ENCODE measurements at places on chromosomes 4 and X.

DNA sequence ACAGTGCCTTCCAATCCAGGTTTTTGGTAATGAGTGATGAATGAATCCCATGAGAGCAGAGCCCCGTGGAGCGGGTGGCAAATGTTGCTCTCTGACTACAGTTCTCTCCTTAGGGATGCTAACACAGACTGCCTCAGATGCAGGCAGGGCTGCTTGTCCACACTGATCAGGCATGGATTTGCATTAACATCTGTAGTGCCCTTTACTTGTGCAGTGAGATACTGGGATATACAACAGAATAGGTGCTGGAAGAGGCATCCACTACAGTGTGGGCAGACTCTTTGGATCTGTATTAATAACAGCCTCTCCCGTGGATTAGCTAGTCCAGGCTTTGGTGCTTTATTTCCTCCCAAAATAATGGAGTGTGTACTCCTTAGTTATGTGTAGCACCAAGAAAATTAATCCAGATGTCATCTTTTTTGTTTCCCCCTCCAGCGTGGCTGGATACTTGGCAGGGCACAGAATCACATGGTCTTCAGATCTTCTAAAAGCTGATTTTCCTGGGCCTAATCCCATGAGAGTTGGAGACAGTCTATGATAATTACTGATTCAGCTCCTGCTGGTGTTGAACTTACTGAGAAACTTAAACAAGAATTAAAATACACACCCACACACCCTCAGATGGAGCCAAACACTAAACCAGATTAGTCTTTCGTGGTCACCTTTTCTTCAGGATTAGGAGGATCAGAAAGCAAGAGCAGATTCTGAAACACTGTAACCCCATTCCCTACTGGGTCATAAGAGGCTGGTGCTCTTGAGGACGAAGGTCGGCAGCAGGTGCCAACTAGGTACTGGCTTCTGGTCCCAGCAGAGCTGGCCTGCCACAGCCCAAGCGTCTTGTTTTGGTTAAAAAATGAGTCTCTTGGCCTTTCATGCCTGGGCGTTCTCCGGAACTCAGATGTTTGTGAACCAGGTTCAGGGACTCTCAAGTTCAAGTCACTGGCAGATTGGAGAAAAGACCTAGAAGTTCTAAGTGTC lies 23.1 kb upstream of the NAP1L5 start:
- DNase-seq = no peak

DNA sequence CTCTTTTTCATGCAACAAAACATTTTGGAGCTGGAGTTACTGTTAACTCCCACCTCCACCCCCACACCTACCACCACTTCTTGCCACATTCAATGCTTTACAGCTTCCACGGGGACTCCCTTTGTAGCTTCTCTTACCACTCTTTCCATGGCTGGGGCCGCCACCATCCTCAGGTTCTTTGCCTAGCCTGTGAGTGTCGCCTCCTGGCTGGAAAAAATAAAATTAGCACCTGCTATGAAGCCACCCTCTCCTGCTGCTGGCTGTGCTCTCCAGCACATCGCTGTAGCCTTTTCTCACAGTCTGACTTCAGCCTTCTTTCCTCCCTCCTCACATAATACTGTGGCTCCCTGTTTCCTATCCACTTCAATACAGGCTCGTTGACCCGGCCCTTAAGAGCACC lies 114.4 kb downstream of the FRAS1 start:
- no peak for DNase-seq

DNA sequence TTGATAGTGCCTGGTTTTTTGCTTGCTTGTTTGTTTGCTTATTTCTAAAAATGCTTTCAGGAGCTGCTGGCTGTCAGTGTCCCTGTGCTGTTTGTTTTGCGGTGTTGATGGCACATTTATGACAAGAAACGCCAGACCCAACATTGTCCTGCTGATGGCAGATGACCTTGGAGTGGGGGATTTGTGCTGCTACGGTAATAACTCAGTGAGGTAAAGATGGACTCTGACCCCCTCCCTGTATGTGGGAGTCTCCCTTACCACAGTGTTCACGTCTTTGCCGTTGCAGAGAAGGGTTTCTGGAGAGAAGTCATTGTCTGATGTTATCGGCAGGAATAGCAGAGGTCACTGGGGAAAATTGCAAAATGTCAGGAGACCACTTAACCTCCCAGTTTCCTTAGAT lies at the start of gene ARSH:
TSS of gene ARSH (plus strand) at position 52 of the 400 bp plus-strand sequence. CDS start at position 119, 67 bp downstream.
- no peak for DNase-seq

GRCh38 chr4:152738827-152739226 lies 40.7 kb downstream of the TIGD4 start:
- no peak for DNase-seq

DNA sequence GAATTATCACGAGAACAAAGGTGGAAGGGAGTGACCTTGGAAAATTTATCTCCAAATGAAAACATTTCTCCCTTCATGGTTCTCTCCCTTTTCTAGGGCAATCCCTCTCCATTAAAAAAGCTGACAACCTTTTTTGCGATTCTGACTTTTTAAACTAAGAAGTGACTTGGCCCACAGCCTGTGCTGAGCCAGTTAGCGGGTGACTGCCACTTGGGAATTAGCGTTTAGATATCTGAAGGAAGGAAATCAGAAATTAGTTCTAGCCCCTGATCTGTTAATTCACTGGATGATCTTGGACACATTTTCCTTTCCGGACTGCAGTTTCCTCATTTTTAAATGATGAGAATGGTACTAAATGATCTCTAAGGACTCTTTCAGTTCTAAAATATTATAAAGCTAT lies 245.0 kb downstream of the FBXO8 start:
- DNase-seq = no peak

DNA sequence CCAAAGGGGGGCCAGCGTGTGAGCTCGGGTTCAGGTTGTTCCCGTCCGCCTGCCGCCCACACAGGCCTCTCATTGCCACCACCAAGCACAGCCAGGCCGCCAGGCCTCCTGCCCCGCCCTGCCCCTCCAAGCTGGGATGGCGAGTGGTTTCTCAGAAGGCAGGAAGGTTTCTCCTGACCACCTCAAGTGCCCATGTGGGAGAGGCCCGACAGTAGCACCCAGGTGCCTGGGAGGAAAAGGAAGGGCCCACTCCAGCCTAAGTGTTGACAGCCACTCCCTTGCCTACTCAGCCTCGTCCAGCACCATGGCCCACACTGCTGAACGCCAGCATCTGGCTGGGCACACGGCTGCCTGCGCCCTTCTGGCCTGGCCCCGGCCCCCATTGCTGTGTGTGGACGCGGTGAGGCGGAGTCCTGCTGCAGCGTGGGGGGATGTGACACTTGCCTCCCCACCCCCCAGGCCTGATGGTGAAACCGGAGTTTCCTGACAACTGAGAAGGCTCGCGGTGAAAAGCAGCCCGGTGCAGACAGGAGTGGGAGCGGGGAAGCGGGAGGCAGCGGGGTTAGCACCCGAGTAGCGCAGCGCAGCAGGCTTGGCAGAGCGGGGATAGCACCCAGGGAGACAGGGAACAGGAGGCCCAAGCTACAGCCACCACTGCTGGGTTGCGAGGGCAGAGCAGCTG lies 19.2 kb downstream of the FLNA start:
- DNase-seq = no peak

GRCh38 chr4:175034986-175035705 lies 117.0 kb downstream of the ADAM29 start:
- DNase-seq = no peak

GRCh38 chrX:98956014-98956413 lies 1454.1 kb downstream of the PCDH19 start:
- DNase-seq = no peak

- DNase-seq = no peak
Measured at GRCh38 chr4:93384887-93385286, 443.7 kb upstream of the ATOH1 start.

DNA sequence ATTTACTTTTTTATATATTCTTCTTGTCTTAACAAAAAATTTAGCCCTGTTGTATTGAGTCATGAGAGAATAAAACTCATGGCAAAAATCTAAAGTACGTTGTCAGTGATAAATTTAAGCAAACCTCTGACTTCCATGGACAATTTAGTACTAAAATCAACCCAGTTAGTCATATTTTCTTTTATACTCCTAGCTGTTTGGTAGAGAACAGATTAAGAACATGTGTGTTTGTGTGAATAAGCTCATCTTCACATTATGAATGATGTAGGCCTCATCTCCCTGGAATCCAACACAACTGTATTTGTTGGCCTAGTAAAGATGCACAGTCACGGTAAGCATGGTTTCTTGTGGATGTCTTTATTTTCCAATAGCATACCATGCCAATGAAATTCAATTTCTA lies 40.8 kb upstream of the FAM47B start:
- no peak for DNase-seq

GRCh38 chrX:25004485-25005032 lies 11.2 kb downstream of the ARX start:
- no peak for DNase-seq

GRCh38 chrX:12978205-12979025 lies 3.5 kb downstream of the TMSB4X start:
- peak; percentile 83 for DNase-seq

DNA sequence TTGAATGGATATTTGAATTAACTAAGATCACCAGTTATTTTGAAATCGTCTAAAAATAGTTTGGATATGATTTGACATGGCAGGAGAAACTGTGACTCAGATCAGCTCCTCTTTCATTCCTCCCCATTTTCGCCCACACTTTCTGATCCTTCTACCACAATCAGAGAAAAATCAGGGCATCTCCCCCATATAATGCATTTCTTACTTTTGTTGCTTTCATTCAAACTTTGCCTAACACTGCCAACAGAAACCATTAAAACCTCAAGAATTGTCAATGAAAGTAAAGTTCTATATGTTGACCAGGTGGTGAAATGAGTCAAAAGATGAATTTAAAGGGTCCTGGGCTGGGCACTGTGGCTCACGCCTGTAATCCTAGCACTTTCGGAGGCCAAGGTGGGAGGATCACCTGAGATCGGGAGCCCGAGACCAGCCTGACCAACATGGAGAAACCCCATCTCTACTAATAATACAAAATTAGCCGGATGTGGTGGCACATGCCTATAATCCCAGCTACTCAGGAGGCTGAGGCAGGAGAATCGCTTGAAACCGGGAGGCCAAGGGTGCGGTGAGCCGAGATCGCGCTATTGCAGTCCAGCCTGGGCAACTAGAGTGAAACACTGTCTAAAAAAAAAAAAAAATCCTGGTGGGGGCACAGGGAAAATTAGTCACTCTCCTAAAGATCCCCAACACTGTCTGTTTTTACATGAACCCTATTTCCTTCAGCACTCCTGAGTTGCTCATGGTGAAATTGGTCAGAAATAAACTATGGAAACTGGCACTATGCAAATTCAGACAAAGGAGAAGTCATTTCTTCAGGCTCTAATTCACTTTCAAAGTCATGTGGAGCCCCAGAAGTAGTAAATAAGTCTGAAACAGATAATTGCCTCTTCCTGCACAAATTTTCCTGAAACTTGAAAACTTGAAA lies 122.8 kb upstream of the NOCT start:
- DNase-seq = peak; percentile 10

- no peak for DNase-seq
Measured at GRCh38 chr4:17173300-17173699, 274.9 kb upstream of the LDB2 start.

GRCh38 chrX:100743009-100743607 lies 11.2 kb upstream of the SYTL4 start:
- peak; percentile 1 for DNase-seq

GRCh38 chrX:150219374-150220185 lies 143.5 kb upstream of the MAMLD1 start:
- no peak for DNase-seq

DNA sequence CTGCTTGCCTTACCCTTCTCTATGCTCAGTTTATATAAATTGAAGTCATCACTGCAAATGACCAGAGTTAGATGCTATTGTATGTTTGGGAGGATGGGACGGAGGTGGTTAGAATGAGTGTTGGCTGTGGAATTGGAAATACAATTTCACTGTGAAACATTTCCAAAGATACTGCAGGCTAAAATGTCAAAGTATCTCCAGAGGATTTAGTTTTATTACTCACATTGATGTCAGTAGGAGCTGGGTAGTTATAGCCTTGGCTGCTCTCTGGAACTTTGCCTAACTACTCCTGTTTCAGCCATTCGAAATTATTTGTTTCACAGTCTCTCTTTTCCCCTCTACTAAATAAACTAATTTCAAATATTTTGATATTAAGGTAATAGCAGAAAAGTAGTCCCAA lies 92.6 kb upstream of the PPP3CA start:
- DNase-seq = no peak

DNA sequence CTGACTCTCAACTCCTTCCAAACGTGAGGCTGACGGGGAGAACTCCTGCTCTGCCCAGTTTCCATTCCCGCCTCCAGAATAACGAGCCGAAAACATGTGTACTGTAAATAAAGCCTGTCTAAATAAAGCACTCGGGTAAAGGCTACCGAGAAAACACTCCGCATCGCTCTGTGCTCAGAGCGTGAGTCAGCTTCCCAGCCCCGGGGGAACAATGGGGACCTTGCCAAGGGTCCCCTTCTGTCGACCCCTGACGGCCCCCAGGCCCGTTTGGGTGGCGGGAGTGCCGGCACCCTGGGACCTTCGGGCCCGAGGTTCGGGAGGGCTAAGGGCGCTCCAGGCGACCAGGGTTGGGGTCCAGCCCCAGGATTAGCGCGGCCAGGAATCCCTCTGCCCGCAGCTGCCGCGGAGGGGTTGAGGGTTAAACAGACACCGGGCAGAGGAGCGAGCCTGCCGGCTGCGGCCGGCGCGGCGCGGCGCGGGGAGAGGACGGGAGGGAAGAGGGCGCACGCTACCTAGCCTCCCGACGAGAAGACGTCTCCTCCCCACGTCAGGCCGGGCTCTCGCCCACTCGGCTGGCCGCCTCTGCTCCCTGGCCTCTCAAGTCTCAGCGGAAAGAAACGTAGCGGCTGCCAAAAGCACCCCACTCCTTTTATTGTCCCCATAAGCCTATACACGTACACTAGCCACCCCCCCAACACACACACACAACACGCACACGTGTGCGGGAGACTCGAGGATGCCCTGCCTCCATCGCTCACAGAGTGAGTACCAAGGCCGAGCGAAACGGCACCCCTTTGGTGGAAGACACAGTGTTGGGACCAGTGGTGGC lies 85.5 kb downstream of the BCOR start:
- DNase-seq = peak; percentile 40

DNA sequence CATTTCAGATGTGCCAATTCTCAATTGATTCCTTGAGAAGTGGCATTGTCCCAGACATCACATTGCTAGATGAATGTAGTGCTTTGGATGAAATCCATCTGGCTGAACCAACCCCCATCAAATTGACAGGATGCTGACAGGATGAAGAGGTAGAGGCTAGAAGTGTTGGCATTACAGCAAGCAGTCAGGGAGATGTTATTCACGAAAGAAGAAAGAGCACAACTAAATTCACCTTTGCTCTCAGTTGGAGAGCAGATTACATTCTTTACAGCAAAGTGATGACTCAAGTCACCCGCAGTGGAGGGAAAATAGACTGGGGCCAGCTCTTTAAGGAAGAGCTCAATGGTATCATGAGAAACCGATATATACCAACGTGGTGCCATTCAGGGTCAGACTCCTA lies 259.6 kb downstream of the C4orf33 start:
- DNase-seq = no peak
